Stimulated activated CD4-positive, alpha-beta T cell treated with anti-CD3 and anti-CD28 coated beads, Interleukin-15, amount 100 ng/mL, for 1 hour (primary cell): ENCODE measurements at places on chromosomes 1 and 21.

DNA sequence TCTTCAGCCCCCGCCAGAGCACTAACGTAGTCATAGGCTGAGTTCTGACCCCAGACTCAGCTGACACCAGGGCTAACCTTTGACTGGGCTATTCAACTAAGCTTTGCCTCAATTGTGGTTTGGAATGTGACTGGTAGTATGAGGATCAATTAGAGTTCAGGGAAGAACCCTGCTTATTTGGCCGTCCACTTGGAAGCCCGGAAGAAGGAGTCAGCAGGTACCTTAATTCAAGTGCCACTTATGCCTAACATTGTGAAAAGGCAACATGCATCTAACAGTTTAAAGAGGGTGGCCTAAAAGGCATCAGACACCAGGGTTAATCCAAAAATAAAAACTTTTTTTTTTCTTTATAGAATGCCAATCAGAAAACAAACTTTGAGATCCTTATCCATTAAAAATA lies 92.3 kb downstream of the BEND5 start:
- DNase-seq, result no peak

GRCh38 chr1:64124704-64125440 lies 78.6 kb upstream of the UBE2U start:
- no peak for DNase-seq

DNA sequence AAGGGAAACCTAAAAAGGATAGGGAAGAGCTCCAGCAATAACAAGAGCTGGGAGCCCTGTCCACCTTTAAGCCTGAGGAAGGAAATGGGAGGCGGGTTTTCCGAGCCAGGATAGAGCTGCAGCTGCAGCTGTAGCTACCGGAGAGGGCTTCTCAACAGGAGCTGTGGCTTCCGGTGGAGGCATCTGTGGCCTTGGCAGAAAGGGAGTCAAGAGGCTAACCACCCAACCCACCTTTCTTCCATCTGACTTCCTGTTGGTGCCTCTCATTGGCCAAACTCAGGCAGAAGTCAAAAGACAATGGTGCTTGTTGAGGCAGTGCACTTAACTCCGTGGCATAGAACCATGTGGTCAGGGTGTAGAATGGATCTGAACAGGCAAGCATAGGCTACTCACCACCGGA lies 313.1 kb upstream of the DAB1 start:
- no peak for DNase-seq

- no peak for DNase-seq
Observed at GRCh38 chr1:56286956-56287355, 292.4 kb downstream of the PLPP3 start.

- no peak for DNase-seq
Observed at GRCh38 chr1:48807554-48808260, 31.0 kb upstream of the BEND5 start.

- DNase-seq, result no peak
Observed at GRCh38 chr1:30186586-30186985, 536.8 kb downstream of the MATN1 start.

- no peak for DNase-seq
Observed at GRCh38 chr1:93670141-93670540, 11.5 kb downstream of the BCAR3 start.

DNA sequence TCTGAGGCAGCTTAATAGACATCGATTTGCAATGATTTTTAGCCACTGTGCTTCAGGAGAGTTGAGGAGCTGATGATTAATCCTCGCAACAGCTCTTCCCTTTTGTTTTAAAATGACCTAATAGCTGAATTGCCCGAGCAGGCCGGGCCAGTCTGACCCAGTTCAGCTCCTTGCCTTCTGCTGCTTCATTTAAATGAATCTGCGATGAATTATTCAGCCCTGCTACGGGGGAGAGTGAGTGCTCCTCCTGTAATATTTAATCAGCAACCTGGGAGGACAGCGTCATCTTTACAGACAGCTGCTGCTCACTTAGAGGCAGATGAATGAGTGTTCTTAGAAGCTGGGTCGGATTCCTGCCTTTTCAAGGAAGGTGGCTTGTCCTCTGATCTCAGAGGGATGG lies 325.1 kb downstream of the CAMTA1 start:
- DNase-seq, result no peak

- DNase-seq, result no peak
Observed at GRCh38 chr1:54528613-54529012, 19.4 kb upstream of the ACOT11 start.

DNA sequence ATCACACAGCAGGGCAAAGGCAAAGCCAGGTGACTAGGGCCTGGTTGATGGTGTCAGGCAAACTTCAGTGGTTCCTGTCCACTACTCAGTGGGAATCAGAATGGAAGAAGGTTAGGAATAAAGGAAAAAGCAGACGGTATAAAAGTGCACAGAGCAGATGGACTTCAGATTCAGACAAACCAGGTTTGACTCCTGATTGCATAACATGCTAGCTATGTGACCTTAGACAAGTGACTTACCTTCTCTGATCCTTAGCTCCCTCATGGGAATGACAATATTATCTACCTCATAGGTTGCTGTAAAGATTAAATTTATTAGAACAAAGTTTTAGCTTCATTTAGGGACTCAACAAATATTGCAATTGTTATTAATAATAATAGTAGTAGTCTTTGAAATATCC lies 4.9 kb downstream of the PAQR7 start:
- DNase-seq, result no peak

DNA sequence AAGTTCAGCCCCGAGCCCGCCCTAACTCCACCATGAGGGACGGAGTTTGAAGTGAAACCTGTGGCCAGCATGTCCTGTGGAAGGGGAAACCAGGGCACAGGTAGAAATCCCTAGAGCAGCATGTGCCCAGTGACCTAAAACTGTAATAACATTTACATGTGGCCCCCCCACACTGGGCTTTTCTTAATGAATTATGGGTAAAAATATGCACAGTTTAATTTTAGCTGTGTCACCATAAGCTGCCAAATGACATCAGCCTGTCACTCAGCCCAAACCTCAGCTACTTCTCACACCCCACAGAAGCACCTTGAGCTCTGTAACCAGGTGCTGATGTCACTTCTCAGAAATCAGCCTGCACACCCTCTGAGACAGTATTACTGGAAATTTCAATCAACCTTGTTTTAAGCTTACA lies 50.0 kb upstream of the SLC19A1 start:
- DNase-seq, result peak; percentile 53

DNA sequence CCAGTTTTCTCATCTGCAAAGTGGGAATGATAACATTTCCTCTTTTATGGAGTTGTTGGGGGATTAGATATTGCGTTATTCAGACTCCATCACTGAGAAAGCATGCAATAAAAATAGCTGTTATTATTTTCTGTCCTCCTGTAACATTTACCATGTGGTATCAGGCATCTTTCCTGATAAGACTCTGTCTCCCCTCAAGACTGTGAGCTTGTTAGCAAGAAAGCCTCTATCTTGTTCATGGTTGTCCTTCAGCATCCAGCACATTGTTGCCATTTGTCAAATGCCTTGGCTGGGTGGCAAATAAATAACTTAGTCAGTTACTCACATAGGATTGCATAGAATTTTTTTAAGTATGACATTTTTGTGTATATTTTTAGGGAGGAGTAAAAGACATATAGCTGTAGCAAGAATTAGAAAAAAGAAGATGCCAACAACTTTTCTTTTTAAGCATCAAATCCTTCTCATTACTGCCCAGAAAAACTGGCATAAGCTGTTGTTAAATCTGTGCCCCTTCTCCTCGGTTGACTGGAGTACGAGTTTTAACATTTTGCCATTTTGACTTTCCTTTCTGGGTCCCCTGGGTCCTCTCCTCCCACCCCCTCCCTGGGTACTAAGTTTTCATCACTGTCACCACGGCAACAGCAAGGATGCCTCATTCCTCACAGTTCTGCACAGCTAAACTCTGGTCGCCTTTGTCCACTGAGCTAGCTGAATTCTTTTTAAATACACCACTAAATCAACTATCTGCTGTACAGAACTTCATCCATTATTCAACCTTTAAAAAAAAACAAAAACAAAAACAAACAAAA lies 1.0 kb upstream of the JAM2 start:
- no peak for DNase-seq

DNA sequence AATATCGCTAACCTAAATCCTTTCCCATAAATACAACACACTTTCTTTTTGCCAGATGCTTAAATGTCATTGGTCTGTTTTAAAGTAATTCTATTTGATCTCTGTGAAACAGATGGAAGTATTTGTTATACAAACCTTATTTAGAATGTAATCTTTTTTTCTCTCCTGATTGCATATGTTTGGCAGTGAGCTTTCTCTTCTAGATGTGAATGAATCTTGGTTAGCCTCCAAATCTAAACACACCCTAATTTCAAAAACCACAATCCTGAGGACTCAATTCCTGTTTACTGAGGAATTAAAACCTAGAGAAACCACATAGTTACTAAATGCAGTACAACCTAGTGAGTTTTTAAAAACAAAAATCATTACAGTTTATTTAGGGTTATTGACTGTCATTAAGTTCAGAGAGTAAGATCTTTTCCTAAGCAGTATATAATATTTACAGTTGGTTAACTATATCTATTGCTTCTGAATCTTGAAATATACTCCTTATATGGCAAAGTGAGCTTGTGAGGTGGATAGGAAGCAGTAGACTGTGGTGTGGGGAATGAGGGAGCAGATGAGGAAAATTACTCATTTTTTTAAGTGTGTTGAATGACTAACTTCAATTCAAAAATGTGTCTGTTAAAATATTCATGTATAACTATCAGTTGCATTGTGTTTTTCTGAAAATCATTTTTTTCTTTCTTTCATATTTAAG lies 218.7 kb downstream of the FMN2 start:
- DNase-seq, result no peak

GRCh38 chr1:198595765-198596164 lies 43.1 kb upstream of the PTPRC start:
- DNase-seq, result no peak

GRCh38 chr1:171494076-171494475 lies 8.7 kb downstream of the PRRC2C start:
- no peak for DNase-seq

GRCh38 chr1:157487096-157487495 lies 65.2 kb downstream of the FCRL5 start:
- DNase-seq, result no peak

DNA sequence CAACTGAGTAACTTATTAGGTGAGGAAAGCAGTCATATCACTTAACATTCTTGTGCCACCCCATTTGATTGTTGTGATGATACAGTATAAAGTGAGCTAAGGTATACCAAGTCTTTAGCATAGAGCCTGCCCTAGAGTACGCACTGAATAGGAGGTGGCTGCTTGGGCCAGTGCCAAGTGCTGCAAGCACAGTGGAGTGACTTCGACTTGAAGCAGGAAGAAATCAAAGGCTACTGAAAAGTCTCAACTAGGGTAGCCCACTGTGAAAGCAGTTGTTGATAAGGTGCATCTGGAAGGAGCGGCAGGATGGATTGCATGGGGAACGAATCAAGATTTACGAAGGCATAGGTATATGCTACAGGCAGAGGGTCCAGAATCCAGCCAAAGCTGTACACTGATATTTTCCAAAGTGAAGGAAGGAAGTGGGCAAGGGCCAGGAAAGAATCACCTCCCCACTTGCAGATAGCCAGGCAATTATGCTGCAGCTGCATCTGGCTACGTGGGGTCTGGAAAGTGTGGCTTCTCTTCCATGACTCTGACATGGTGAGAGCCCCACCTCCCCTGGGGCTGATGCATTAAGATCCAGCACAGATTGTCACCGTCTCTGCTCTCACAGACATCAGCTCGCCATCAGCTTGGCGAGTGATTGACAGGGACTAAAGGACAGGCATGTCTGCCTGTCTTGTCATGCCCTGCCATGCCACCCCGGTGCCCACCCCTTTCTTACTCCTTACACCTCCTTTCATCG lies 287.0 kb upstream of the PLXNA2 start:
- DNase-seq, result no peak

GRCh38 chr1:61221642-61222041 lies 139.3 kb downstream of the NFIA start:
- no peak for DNase-seq

- no peak for DNase-seq
Observed at GRCh38 chr1:68206848-68207689, 25.3 kb downstream of the WLS start.

GRCh38 chr1:185846672-185847444 lies 112.7 kb downstream of the HMCN1 start:
- no peak for DNase-seq

DNA sequence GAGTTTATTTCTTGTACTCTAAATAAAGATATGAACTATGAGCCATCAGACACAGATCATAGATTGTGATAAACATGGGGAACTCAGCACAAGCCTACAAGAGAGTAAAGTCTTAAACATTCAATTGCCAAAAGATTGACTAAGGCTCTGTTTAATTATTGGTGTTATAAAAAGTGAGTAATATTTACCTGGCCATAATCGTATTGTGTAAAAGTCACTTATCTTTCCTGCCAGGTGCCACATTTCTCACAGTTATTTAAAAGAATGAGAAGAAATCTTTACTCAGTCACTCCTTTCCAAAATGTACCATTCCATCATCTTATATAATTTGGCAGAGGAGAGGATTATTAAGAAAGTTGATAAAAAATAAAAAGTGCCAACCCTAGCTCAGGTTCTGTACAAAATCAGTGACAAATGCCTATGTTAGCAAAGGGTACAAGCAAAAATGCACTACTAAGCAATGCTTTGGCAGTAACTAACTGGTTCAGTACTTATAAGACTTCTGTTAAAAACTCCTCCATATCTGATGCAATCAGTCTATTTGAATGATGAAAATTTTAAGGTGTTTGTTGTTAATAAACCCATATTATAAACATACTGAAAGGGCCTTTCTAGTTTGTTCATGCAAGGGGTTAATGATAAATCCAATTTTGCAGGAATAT lies 5.8 kb upstream of the NR5A2 start:
- no peak for DNase-seq

GRCh38 chr1:18723701-18724411 lies 93.2 kb downstream of the PAX7 start:
- no peak for DNase-seq

- DNase-seq, result no peak
Observed at GRCh38 chr1:244788493-244789275, 46.8 kb upstream of the COX20 start.

- DNase-seq, result no peak
Observed at GRCh38 chr21:29501451-29501850, 202.7 kb downstream of the BACH1 start.

GRCh38 chr1:226355669-226356551 lies 46.9 kb upstream of the LIN9 start:
- DNase-seq, result no peak

- no peak for DNase-seq
Observed at GRCh38 chr1:92755541-92756461, 29.1 kb downstream of the EVI5 start.
